Left lobe of liver (tissue), 2 donors: ENCODE measurements at places on chromosomes 4 and X. TPM values are rescaled to one million over a fixed set of nuclear protein-coding genes. Genes with fewer than 3 reads are reported as not detected.
A peak's percentile ranks its signal among the peaks of the same experiment; 100 is the strongest.

SLC9B1 gene
- total RNA-seq: 0.18 TPM

CTAG1A gene
- not detected for total RNA-seq

TLR10 gene
- total RNA-seq: 0.08 TPM

DNA sequence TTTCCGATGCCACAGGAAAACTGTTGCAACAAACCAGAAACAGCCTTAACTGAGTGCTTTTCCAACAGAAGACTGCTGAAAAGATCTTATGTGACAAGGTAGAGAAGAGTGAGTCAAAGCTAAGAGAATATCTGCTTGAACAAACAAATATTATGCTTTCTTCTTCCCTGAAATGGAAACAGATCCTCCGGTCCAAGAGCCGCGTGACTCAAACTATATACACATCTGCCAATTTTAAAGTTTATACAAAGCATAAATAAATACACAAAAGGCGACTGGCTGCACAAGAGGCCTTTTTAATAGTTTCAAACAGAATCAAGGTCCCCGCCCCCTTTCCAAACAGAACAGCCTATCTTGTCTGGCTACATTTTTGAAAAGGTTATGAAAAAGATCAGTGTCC, 329.7 kb upstream of the F9 start:
- DNase-seq: no peak

DNA sequence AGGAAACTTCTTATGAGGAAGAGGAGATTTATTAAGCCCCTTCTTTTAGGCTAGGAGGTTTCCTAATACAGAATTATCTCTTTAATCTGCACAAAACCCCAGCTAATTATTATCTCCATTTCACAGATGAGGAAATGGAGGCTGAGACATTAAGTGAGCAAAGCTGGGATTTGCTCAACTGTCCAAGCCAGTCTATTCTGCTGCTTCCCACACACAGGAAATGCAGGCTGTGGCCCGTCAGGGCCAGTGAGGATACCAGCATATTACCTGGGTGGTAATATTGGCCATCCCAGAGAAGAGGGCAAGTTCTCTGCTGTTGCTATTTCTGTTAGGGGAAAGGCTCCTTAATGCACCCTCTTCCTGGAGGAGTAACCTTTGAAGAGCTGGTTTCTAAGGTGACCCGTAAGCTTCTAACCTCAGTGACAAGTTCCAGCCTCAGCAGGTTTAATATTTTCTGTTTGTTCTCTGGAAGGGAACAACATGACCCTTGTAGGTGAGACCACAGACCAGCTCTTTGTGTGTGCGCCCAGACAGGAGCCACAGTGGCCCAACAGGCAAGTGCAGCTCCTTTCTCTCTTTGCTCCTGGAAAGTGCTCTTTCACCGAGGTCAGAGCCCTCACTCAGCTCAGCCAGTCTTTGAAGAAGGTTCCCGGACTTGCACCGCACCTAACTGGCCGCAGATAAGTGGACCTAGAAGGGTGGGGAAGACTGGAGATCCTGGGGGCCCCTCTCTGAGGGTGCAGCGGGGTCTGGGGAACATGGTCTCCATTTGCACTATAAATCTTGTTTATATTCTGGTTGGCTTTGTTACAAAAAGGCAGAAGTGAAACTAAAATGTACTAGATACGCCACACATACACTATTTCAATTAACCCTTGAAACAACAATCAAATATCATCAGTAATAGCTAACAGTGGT, 35.5 kb downstream of the TBC1D9 start:
- DNase-seq: no peak

DNA sequence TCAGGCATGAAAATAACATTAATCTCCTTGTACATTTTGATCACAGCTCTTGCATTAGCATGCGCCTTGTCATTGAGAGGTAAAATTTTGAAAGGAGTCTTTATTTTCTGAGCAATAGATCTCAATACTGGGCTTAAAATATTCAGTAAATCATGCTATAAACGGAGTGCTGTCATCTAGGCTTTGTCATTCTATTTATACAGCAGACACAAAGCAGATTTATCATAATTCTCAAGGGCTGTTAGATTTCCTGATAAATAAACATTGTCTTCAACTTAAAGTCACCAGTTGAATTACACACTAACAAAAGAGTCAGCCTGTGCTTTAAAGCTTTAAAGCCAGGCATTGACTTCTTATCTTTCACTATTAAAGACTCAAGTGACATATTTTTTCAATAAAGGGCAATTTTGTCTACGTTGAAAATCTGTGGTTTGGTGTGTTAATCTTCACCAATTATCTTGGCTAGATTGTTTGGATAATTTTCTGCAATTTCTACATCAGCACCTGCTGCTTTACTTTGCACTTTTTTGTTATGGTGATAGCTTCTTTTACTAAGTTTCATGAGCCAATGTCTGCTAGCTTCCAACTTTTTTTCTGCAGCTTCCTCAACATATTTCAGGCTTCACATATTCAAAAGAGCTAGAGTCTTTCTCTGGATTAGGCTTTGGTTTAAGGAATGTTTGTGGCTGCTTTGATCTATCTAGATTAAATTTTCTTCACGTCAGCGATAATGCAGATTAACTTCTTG, 27.9 kb upstream of the UGT2B4 start:
- DNase-seq: no peak

- DNase-seq: no peak
Measured at GRCh38 chrX:121433289-121433688, 385.9 kb downstream of the GLUD2 start.

GRCh38 chrX:149522916-149523315, 17.8 kb upstream of the IDS start:
- DNase-seq: no peak

GRCh38 chrX:47366041-47366722, 4.2 kb upstream of the ZNF157 start:
- DNase-seq: peak; percentile 41

DNA sequence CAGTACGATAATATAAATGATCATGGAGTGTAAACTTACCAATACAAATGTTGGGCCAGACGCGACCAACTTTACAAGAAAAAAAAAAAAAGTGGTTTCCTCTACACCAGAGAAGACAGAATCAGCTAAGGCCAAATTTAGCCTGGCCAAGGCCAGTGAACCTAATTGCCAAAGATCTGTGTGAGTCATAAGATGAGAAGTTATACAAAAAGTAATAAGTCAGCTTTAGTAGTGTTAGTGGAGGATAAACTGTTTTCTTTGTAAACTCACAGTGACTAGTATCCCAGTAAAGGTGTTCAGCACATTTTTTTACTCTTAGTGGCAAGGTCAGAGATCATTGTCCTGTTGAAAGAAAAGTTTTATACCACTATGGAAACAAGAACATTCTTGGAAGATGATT, 531.4 kb upstream of the TECRL start:
- DNase-seq: no peak

- DNase-seq: no peak
Measured at GRCh38 chr4:95838192-95838591, 1.7 kb upstream of the PDHA2 start.
